Bronchial epithelial cell (primary cell): ENCODE measurements at places on chromosomes 4 and X. TPM values are rescaled to one million over a fixed set of nuclear protein-coding genes. Genes with fewer than 3 reads are reported as not detected.

Gene HTN1
- not detected in 2 replicates for total RNA-seq

GRCh38 chr4:158282252-158282651, 72.0 kb downstream of the TMEM144 start:
- peak; percentile 23 for DNase-seq

DNA sequence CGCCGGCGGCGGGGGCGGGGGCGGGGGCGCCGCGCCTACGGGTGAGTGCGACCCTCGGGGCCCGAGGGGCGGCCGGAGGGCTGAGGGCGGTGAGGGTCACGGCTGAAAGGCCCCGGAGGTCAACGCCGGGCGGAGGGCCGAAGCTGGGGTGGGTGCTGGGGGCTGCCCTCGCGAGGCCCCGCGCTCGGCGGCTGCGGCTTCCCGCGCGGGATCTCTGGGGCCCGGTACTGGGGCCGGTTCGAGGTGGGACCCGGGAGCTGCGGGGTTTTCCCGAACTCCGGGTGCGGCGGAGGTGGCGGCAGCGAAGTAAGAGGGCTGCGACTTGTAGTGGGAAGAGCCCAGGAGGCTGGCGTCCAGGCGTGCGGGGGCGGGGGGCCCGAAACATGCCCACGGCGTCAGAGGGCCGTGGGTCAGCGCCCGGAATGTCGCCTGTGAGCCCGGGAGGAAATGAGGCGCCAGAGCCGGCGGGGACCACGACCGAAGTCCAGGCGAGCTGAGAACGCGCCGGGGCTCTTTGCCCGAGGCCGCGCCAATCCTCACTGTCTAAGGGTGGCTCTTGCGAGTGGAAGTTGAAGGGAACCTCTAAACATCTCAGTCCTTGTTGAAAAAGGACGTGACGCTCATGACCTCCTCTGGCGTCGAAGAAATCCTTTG, 407 bp downstream of the IL13RA1 start:
- no peak for DNase-seq

DNA sequence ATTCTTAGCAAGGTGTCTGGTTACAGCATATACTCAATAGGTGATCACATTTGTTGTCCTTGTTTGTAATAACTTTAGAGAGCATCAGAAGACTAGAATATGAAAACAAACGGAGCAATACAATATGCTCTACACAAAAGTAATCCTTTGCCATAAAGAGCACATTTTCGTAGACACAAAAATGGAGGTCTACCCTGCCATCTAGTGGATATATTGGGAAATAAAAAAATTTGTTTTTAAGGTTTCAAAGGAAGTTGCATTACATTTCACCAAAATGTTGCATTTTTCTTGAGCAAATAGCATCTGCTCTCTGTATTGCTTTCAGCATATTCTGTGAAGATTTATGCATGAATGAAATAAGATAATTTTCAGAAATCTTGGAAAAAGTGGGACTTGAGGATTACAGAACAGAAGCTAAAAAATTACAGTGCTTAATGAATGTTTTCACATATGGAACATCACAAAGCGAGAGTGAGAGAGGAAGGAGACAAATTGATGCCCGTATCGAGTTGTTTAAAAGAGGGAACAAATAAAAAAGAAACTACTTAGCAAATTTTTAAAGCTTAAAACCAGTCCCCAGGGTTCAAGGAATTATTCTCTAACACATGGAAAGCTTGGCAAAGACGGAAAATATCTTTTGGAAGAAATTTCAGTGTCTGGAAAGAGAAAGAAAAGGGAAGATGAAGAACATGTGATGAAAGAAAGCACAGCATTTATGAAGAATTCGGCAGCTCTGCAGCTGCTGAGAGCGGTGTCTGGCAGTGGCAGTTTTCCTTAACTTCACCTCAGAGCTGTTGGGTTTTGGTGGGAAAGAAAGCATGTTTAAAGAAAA, 390.1 kb downstream of the ANKRD50 start:
- DNase-seq, result peak; percentile 40

DNA sequence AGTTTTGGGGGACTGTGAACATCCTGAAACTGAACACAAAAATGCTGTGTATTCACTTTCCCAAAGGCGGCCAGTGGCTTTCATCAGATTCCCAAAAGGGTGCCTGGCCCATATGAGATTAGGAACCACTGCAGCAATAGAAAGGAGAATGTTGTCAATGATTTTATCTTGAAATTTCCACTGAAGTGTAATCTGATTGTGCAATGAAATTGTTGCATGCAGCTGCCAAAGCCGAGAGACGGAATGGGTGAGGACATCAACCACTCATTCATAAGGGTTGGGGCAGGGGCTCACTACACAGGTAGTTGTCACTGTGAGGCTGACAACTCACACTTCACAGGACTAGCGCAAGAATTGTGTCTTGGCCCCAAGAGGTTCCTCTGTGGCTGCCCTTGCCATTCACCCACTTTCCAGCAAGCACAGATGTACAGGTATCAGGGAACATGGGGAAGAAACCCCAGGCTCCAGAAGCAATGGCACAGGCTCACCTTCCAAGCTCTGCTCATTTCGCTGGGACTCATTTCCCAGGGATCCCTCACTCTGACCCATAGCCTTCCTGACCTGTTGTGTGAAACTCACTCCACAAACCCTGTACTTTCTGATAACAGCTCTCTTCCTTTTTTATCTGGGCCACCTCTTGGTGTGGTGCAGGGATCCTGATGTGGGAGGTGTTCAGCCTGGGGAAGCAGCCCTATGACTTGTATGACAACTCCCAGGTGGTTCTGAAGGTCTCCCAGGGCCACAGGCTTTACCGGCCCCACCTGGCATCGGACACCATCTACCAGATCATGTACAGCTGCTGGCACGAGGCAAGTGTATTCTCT, 48.8 kb downstream of the BMX start:
- DNase-seq, result no peak

Gene UCHL1
- 6.1 and 28.4 TPM in 2 replicates for total RNA-seq

DNA sequence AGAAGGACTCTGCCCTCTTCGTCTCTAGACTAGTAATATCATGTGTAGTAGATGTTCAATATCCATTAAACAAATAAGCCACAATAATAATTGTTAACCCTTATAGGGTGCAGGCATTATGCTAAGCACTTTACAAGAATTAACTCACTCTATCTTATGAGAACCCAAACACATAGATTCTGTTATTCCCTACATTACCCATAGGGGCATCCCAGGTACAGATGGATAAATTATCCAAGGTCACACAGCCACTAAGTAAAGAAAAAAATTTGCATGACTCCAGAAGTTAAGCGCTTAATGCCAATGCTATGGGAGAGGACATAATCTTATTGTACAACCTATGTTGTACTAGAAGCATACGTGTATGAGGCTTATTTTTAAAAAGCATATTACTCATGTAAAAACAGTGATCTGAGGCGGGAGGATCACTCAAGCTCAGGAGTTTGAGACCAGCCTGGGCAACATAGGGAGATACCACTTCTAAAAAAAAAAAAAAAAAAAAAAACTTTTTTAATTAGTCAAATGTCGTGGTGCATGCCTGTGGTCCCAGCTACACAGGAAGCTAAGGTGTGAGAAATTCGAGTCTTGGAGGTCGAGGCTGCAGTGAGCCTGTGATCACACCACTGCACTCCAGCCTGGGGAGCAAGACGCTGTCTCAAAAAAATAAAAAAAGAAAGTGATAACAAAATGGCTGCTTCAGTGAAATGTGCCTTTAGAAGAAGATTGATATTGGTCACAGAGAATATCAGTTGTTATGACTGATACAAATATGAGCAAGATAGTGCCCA, 13.6 kb downstream of the LDB2 start:
- no peak for DNase-seq

GRCh38 chrX:1451251-1451660, 1.5 kb downstream of the ASMTL start:
- no peak for DNase-seq

GRCh38 chrX:134338527-134338926, 101.5 kb downstream of the CCDC160 start:
- DNase-seq, result no peak

Gene PAGE5
- total RNA-seq, result not detected in 2 replicates

- peak; percentile 19 for DNase-seq
These were observed 60.4 kb upstream of the IRF2 start for GRCh38 chr4:184534511-184535391.

DNA sequence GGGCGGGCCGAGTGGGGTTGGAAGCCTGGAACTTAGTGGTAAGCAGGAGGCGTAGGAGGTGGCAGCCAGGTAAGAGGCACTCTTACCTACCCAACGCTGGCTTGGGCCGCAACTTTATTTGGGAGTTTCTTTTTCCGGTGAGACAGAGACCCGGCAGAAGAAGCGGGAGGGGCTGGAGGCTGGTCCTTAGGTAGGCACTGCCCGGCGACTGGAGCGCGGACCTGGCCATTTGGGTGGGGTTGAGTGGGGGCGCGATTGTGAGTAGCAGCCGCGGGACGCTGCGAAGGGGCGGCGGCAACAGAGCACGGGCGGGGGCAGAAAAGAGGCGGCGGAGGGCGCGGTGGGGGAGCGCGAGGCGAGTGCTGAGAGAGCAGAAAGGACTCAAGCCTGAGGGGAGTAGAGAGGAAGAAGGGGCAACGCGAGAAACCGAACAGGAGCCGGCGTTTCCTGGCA, 334 bp upstream of the POU4F2 start:
- no peak for DNase-seq

DNA sequence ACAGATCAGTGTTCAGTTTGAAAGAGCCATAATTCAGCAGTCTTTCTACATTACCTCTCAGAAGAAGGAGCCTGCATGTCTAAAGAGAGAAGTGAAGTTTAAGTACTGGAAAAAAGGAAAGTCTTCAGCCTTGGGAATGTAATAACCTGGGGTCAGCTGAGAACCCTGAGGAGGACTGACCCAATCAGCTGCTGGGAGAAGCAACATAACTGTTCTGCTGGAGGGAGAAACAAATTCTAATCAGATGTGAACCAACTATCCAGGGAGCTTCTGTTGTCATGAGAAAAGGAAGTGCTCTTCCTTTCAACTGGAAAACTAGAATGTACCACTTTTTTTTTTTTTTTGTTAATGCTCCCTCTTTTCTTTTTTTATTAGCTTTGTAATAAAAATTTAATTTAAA, 64.5 kb upstream of the PDE5A start:
- no peak for DNase-seq

GRCh38 chr4:26568446-26568994, 15.4 kb upstream of the TBC1D19 start:
- DNase-seq, result peak; percentile 81

Gene POLA1
- 6.4 and 7.4 TPM in 2 replicates for total RNA-seq
